HepG2 (cell line): ENCODE measurements at places on chromosomes 7 and 10. TPM values are rescaled to one million over a fixed set of nuclear protein-coding genes. Genes with fewer than 3 reads are reported as not detected.

- DNase-seq: no peak
These were observed 631.0 kb downstream of the AUTS2 start for GRCh38 chr7:70229242-70229641.

The TFPI2 gene
- total RNA-seq: 0.22 and 0.24 TPM in 2 replicates

The CYP3A7 gene
- total RNA-seq: 6.4 and 6.6 TPM in 2 replicates

The AKR1C1 gene
- 2,238 and 3,445 TPM in 2 replicates for total RNA-seq

The RABGEF1 gene
- total RNA-seq: 22.7 and 27.5 TPM in 2 replicates

- no peak for DNase-seq
These were observed 2.4 kb downstream of the GATA3 start for GRCh38 chr10:8056871-8057331.

The HMX3 gene
- total RNA-seq: not detected in 2 replicates

GRCh38 chr10:79282388-79282787 is 64.9 kb upstream of the PPIF start:
- no peak for DNase-seq

GRCh38 chr10:17780727-17781126 is 28.4 kb upstream of the MRC1 start:
- DNase-seq: no peak

The LRIT1 gene
- total RNA-seq: not detected in 2 replicates

GRCh38 chr7:129801882-129802281 is 150.9 kb downstream of the UBE2H start:
- no peak for DNase-seq

GRCh38 chr7:148142660-148143248 is 447.8 kb upstream of the C7orf33 start:
- DNase-seq: peak; percentile 26

- DNase-seq: no peak
These were observed 57.9 kb upstream of the ITGB1 start for GRCh38 chr10:33015761-33016547.

GRCh38 chr10:36671607-36672006 is 453.8 kb upstream of the ANKRD30A start:
- no peak for DNase-seq

The IMPDH1 gene
- 18.4 and 22.8 TPM in 2 replicates for total RNA-seq

The ABI1 gene
- total RNA-seq: 22.9 and 29.3 TPM in 2 replicates

DNA sequence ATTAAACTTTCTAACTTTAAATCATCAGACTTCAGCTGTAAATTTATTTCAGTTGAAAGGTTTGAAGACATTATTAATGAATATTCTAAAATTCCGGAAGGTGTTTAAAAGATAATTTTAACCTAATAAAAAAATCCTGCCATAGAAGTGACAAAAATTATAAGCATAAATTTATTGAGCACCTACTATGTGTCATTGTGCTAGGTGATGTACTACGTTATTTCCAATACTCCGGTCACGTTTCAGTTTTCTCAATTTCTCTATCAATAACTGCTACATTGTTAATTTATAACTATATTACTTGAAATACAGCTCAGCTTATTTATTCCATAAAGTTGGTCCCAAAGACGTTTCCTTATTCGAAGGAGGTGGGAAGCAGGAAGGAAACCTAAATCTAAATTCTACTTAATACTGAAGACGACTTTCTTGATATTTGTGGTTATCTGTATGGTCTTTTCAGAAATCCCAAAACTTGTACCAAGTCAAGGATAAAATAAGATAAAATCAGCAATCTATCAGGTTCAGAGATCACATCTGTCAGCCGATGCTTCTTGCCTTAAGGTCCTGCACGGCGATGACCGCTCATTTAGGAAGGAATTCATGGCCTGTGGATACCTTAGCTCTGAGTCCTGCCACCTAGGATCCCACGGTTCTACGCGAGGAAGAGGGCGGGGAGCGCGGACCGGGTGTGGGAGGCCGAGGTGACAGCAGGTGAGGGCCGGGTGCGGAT is 1.2 kb upstream of the ZEB1 start:
- DNase-seq: no peak

DNA sequence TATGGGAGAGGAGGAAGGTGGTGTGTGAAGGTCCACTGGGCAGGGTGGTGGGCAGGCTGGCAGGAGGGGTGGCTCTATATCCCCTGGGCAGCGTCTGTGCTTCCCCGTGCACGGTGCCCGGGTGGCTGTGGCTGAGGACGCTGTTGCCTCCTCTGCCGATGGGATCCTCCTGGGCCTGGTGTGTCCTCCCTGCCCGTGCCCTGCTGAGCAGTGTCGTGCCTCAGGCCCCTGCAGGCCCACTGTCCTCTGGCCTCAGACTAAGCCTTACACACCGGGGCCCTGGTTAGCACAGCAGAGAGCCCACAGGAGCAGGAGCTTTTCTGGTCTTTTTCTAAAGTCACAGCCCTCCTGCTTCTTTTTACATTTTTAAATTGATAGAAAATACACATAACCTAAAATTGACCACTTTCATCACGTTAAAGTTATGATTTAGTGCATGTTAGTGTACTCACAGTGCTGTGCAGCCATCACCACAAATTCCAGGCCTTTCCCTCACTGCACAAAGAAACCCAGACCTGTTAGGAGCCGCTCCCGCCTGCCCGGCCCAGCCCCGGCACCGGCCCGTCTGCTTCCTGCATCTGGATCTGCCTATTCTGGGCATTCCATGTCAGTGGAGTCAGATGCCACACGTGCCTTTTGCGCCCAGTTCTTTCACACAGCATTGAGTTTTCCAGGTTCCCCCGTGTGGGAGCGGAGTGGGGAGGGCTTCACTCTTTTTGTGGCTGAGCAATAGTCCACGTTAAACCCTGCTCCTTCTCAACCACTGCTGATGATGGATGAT is 19.4 kb downstream of the PFKFB3 start:
- peak; percentile 59 for DNase-seq

GRCh38 chr10:90583416-90583815 is 274.4 kb downstream of the HTR7 start:
- DNase-seq: no peak

DNA sequence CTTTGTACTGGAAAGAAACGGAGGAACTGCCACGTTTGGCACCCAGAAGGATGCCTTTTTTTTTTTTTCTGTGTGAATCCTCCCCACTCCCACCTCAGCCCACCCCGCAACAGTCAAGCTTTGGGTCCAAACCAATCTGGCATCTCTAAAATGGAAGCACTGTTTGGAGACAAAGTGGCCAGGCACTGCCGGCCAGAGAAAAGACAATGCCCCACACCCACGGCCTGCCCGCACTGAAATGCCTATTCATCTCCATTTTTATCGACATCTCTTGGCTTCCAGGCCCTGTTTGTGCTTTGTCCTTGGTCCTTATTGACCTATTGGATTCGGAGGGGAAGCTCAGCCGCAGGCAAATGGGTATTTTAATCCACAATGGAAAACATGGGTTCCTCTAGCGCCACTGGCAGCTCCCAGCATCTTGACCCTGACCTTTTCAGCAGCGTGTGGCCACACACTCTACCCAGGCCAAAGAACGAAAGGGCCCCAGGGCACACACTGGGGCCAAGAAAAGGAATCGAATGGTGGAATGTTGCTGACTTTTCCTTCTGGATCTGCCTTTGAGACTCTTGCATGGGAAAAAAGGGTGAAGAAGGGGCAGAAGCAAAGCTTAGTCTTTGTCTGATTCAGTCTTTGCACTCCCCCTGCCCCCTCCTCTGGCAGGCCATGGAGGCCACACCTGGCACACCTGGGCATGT is 162.6 kb upstream of the CDCA7L start:
- no peak for DNase-seq

- DNase-seq: no peak
These were observed 21.0 kb downstream of the ASB13 start for GRCh38 chr10:5645375-5645774.

- no peak for DNase-seq
These were observed 325.8 kb upstream of the MGMT start for GRCh38 chr10:129140921-129141885.

DNA sequence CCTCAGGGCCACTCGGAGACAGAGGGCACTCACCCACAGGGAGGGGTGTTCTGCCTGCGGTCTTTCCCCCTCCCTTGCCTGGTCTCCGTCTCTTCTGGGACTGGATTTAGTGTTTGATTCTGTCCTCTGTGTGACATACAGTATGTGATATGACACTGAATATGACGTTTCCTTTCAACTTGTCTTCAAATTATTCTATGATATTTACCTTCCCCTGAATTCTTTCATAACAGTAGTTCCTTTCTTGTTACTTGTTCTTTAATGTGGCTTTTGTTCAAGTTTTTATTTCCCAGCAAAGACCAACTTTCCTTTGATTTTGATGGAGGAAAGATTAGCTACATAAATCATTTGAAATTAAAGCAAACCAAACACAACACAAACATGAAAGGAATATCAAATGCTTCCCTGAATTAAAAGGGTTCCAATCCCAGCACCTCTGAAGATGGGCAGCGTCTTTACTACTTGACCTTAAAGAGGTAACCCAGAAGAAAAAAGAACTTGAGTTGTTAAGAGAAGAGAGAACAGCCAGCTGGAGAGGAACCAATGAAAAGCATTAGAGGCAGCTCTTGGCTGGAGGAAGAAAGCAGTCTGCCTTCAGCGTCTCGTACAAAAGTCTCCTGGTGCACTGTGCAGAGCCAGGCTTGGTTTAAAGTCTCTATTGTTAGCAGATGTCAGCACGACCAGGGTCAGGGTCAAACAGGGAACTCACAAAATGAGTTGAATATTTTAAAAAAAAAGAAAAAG is 18.3 kb upstream of the RHEB start:
- DNase-seq: no peak

The TSPAN13 gene
- 4.7 and 6.2 TPM in 2 replicates for total RNA-seq

The TRPV6 gene
- total RNA-seq: not detected in 2 replicates

The C10orf67 gene
- not detected in 2 replicates for total RNA-seq

DNA sequence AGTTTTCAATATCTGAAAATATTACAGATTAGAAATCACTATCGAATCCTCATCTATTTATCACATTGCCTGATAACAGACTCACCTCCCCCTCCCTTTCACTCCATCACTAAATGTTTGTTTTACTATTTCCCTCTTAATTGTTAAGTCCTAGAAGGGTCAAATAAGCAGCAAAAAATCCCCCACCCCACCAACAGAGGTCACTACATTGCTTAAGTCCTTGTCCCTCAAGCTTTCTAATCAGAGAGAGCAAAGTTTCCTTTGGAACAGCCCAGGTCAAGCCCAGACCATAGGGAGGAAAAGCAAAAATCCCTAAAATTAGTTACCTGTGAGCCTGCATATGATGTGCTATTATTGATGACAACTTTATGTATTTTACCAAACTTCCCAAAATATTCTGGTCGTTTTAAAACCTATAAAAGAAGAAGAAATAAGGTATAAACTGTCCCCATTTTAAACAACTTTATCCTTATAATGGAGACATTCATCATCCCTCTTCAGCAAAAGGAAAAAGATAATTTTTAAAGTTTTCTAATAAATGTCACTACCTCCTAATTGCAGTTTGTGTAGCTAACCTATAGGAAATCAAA is 95.0 kb downstream of the CNOT4 start:
- peak; percentile 74 for DNase-seq

DNA sequence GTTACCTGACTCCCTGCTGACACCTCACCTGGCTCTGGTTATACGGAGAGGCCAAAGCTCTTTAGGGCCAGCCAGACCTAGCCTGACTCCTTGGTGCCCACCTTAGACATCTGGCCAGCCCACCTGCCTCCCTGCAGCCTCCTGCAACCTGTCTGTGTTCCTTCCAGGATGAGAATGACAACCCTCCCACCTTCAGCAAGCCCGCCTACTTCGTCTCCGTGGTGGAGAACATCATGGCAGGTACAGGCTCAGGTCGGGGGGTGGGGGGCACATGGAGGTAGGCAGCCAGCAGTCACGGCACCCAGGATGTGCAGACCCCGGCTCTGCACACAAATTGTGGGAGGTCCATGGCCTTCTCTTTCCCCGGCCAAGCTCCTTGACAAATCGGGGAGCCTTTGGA is 32.1 kb downstream of the C10orf105 start:
- DNase-seq: no peak

The KDM7A gene
- total RNA-seq: 10.8 and 15.0 TPM in 2 replicates

- no peak for DNase-seq
These were observed 86.3 kb upstream of the CAPZA2 start for GRCh38 chr7:116776046-116776445.

The EMX2 gene
- total RNA-seq: not detected in 2 replicates

The CLCN1 gene
- total RNA-seq: not detected in 2 replicates

DNA sequence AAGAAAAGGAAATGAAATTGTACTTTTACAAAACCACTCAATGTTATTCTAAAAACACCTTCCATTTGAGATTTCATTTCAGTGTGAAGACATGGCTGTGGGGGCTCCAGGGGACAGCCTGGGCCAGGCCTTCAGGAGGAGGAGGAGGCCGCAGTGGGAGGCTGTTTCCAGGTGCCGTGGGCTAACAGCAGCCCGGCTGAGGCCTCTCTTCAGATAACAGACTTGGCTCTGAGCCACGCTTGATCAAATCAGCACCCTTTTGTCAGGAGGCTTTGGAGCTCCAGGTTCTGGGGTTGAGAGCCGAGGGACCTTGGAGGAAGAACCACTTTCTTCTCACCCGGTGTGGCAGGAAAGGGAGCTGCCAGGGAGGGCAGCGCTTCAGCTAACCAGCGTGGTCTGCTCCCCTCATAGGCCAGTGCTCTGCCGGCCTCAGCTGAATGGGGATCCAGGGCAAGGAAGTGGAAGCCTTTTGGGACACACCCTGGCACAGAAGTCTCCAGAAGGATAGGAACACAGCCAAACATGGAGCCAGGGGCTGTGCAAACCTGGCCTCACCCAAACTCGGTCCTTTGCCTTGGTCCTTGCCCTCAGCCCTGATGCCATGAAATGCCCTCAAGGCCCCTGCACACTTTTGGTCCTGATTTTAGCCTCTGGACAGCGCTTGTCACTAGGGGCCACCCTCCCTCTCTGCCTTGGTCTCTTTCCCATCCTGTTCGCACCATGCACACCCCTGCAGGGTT is 23.5 kb upstream of the CHST15 start:
- no peak for DNase-seq

DNA sequence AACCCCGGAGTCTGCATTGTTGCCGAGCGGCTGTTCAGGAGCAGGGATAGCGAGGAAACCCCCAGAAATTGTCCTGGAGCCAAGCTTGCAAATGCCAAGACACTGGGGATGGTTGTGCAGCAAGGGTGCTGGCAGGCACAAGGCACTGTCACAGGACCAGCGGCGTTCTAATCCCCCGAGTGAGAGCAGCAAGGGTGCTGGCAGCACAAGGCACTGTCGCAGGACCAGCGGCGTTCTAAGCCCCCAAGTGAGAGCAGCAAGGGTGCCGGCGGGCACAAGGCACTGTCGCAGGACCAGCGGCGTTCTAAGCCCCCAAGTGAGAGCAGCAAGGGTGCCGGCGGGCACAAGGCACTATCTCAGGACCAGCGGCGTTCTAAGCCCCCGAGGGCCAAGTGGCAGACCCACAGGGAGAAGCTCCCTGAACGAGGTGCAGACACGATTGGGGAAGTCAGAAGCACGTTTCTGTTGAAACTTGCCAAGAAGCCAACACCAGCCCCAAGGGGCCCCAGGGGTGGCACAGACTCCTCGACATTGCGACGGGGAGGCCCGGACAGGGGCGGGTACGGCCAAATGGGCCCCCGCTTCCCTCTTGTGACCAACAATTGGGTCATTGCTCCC is 40.4 kb upstream of the INPP5A start:
- DNase-seq: no peak

The TAS2R41 gene
- not detected in 2 replicates for total RNA-seq

The KLLN gene
- 0.39 and 0.44 TPM in 2 replicates for total RNA-seq

The PAX4 gene
- total RNA-seq: not detected in 2 replicates

DNA sequence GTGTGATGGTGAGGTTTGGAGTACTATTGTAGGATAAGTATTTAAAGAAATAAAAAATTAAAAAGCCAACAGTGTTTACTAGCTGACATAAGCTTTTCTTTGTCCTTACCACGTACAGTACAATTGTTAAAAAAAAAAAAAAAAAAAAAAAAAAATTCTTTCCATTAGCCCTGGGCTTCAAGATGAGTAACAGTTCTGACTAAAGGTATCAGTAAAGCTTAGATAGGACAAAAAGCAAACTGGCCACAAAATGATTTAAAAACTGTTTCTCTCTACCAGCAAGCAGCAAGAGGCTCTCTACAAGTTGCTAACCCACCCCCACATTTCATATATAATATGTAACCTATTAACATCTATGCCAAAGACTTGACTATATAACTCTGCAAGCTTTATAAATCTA is 17.5 kb downstream of the HYCC1 start:
- no peak for DNase-seq
